ENCODE measurements at places on chromosomes 2 and 18.

- DNase-seq, result no peak
Observed at GRCh38 chr2:32422133-32422532, 65.3 kb downstream of the BIRC6 start.

DNA sequence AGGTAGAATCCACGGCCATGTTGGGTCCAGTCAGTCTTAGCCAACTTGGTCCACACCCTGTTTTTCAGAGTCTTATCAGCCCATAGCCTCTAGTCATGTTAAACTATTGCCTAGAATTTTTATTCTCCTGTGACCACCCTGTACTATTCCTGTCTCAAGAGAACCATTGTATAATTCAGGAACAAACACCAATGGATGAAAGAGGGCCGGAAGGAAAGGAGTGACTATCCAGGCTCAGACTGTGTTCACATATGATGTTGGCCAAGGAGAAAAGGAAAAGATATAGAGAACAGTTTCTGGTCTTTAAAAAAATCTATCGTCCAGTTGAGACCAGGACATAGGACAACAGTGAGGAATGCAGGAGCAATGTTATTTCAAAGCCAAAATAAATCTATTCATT lies 82.9 kb upstream of the SETBP1 start:
- DNase-seq, result no peak

DNA sequence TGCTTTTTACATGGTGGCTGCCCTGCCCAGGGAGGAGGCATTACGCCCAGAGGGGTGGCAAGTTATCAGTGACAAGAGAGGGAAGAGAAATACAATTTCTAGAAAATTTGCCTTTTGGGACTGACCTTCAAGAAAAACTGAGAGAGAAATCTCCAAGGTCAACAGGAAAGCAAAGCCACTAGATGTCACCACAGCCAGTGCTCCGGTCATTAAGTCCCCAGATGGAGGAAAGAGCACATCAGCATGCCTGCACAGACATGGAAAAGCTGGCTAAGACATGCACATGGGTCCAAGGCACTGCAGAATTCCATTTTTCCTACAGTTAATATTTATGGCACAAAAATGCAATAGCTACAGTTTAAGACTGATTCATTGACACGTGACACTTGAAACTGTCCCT lies 21.0 kb downstream of the FHL2 start:
- DNase-seq, result no peak

- no peak for DNase-seq
Observed at GRCh38 chr2:28021898-28022297, 131.4 kb downstream of the BABAM2 start.

All from anterior cingulate cortex (tissue), 58 donors.